ENCODE measurements at places on chromosomes 11 and 22.
A peak's percentile ranks its signal among the peaks of the same experiment; 100 is the strongest.

DNA sequence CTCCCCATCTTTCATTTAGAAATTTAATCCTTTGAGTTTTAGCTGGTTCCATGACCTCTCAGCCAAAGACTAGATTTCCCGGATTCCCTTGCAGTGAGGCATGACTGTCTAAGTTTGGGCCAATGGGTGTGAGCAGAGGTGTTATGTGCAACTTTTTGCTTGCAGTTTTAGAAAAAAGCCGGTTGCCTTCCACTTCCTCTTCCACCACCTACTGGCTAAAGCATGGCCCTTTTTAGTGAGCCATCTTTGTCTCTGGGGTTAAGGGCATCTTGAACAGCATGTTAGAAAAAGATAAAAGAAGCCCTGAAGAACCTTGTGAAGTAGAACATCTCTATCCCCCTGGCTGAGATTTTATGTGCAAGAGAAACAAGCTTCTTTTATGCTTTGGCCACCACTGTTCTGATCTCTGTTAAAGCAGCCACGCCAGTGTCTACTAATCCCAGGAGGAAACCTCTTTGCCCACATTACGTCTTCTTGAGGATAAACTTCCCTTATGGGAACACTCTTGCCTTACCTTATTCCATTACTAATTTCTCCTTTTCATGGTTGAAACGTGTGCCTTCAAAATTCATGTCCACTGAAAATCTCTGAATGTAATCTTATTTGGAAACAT is 279.9 kb downstream of the TENM4 start:
- DNase-seq = no peak

- DNase-seq = no peak
These were observed 470.2 kb upstream of the API5 start for GRCh38 chr11:42841556-42841955.

DNA sequence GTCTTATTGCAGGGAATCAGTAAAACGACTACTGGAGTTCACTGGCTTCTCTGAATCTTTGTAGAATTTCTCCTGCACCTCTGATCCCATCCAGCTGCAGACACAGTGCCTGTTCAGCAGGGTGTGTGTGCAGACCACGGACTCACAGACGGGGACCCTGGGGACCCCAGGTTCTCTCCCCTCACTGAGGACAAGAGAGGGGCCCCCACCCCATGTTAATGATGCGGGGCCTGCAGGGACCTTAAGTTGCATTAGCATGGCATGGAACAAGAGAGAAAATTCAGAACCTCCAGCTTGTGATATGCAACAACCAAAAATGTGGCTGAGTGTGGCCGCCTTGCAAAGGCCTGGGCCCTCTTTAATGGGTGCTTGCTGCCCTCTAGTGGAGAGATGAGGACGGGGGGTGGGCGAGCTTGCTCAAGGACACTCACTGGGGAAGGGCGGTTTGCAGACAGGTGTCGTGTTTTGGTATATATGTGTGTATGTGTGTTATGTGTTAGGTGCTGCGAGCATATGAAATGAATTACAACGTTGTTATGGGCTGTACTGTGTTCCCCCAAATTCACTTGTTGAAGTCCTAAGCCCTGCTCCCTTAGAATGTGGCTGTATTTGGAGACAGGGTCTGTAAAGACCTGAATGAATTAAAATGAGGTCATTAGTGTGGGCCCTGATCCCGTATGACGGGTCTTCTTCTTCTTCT is 84.4 kb upstream of the SEPTIN5 start:
- peak; percentile 25 for DNase-seq

DNA sequence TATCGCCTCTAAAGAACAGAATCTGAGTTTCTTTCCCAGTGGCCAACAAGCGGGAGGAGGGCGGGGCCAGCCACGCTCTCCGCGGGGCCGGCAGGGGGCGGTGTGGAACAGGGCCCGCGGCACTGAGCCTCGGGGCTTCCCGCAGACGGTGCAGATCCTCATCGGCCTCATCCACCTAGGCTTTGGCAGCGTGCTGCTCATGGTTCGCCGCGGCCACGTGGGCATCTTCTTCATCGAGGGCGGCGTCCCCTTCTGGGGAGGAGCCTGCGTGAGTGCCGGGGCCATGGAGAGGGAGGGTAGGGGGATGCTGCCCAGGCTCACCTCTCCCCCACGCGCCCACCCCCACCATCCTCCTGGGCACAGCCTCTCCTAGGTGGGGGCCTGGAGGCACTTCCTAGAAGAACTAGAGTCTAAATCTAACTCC is 10.7 kb downstream of the MS4A15 start:
- no peak for DNase-seq

DNA sequence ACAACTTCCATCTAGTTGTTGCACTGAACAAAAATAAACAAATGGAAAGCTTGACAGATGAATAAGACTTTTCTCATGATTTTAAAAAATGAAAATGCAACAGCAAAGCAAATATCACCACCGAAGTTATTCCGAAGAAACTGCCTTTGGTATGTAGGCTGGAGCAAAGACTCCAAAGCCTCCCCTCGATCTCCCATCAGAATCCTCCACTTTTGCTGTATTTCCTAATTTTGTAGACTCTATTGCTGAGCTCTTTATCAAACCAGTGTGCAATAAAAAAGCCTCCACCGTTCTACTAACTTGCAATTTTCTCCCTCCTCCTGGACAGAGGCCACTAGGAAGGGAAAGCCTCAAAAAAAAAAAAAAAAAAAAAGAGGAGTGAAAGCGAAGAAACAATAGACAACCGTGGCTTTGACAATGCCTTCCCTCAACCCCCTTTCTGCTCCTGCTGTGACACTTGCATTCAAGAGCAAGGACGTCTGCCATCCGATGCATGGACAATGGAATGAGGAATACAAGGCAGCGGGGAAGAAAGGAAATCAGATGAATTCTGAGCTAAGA is 190.9 kb upstream of the BLID start:
- DNase-seq = no peak

GRCh38 chr11:130150790-130151189 is 8.8 kb upstream of the ST14 start:
- DNase-seq = no peak

DNA sequence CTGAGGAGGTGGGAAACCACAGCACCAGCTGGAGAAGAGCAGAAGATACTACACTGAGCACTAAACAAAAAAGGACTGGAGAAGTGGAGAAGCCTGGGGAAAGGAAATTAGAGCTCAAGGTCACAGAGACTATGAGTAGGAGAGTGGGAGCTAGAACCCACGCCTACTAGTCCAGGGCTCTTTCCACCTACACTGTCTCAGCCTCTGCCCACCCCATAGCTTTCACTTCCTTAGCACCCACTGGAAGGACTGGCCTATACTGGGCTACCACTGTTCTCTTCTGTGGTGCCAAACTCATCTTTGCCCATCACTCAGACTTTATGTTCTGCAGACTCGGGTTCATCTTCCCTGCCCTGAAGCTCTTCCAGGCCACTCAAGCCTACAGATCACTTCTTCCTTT is 94.3 kb upstream of the PHOX2A start:
- no peak for DNase-seq

Data from GOT3 (cell line).